ENCODE measurements at places on chromosomes 7 and 10.
A peak's percentile ranks its signal among the peaks of the same experiment; 100 is the strongest.

- peak; percentile 75 for DNase-seq
These were observed 27.1 kb downstream of the KLF6 start for GRCh38 chr10:3757638-3758490.

- DNase-seq = no peak
These were observed 130.3 kb downstream of the NRF1 start for GRCh38 chr7:129741743-129742213.

DNA sequence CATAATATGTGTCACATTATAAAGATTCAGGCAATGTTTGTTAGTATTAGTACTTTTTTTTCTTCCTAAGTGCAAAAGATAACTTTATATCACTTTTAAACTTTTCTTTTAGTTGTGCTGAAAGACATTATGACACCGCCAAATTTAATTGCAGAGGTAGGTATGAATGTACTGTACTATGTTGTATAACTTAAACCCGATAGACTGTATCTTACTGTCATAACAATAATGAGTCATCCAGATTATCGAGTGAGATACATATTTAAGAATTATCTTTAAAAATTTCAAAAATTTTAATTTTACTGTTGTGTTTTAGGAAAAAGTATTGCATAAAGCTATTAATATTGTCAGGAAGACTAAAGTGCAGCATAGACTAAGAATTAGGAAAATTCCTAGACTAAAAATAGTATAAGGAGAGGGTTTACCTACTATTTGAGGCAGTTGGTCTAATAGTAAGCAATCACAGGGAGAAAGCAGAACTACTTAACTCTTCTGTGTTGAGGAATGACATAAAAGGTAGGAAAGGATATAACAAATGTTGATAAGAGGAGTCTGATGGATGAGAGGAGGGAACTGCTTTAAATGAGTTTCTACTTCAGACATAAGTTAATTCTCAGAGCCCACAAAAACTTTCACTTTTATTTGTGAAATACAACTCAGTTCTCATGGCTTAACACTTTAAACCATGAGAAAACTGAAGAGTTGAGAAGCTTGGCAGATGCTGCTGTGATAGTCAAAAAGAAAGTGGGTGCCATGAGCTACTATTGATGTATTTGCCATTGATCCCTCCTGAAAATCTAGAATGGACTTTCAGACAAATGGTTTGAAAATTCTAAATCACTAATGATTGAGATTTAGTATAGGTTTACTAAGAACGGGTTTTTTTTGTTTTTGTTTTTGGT lies 67.8 kb downstream of the PTEN start:
- peak; percentile 25 for DNase-seq

- no peak for DNase-seq
These were observed 39.3 kb downstream of the C1GALT1 start for GRCh38 chr7:7221599-7222038.

DNA sequence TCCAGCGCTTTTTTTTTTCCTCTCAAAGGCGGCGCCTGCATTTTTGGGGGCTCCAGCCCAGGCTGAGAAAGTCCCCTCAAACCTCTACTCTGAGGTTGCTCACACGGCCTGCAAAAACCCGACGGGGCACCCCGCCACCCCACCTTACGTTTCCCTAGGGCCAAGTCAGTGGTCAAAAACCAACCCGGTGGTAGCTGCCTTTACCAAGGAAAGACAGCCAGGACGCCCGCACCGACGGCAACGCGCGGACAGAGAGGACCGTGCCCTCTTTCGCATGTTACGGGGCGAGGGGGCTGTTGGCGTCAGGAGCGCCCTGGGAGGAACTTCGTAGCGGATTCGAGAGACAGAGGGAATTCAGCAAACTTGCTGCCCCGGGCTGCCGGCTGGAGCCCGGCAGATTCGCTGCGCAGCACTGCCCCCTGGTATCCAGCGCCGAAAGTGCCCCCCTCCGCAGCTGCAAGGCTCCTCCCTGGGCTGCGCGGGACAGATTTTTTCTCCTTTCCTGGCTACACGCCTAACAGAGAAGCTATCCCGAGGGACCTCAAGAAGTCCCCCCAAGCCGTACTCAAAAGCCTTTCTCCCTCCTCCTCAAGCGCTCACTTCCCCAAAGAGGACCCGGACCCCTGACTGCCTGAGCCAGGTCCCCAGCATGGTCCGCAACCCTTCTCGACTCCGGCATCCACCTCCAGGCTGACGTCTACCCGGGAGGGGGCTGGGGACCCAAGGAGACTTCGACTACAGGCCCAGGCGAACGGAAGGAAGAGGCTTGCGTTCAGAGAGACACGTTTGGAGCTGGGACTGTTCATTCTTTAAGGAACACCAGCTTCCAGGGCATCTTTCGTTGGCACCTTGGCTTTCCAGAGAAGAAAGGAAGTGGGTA lies 27.7 kb upstream of the VAX1 start:
- DNase-seq = peak; percentile 22

- no peak for DNase-seq
These were observed 91.6 kb downstream of the CXCL12 start for GRCh38 chr10:44293306-44293778.

DNA sequence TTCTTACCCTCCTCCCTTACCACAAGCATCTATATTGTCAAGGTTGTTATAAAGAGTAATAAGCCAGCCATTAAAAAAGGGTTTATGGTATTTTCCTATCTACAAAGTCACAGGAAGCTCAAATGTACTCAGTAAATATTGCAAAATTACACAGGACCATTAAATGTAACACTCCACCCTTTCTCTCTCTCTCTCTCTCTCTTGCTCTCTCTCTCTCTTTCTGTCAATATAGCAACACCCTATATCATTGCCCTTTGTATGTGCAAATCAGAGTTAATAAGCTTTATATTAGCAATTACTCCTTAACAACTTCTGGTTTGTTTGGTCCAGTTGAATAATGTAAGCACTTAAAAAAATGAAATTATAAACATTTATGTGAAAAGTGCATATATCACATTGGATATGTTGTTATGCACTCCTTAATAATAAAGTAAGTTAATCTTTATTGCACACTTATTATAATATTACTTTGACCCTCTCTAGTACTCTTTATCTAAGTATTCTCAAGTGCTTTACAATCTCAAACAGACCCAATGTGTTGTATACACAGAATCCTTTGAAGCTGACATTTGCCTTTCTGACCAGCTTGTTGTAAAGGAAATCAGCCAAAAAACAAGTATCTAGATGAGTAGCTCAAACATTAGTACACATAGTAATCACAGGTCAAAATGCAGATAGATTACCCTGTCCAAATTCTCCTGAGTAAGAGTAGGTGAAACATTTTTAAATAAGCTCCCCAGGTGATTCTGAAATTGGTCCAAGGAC lies 93.2 kb downstream of the CFTR start:
- DNase-seq = no peak

GRCh38 chr7:155992538-155992937 lies 180.3 kb upstream of the SHH start:
- no peak for DNase-seq

DNA sequence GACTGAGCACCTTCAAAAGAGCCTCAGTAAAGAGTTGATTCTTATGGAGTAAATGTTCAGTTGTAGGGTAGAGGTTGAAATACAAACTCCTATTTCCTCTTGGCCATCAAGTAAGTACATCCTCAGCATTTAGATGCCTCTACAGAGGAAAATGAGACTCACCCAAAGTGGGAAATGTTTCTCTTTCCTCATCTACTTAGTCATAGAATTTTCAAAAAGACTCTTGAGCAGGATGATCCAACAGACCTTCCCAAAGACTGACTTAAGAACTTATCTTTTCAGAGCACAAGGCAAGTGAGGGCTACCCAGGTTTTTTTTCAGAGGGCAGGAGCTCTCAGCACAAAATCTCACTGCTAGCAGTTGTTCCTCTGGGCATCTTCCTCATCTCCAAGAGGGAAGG lies 449.1 kb downstream of the KCNMA1 start:
- DNase-seq = no peak

DNA sequence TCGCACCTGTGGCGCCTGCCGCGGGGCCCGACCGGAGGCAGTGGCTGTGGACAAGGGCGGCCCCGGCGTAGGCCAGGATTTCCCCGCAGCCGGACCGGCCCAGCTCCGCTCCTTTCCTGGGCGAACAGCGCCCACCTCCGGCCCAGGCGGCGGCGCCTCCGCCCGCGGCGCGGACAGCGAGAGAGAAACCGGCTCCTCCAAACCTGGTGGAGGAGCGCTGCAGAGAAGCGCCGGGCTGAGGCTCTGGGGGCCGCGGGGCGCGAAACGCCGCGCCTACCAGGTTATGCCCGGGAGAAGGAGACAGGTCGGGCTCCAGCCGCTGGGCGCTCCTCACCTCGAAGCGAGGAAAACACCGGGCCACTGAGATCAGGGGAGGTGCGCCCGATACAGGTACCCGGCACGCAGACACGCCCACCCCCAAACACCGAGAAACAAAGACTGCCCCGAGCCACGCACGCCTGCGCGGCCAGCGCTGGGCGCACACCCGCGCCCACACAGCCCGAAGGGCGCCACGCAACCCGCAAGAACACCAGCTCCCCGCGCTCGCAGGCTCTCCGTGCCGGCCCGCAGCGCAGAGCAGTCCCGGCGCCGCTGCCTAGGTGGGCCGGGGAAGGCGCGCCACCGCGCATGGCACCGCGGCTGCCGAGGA lies 3.3 kb downstream of the GRID1 start:
- no peak for DNase-seq

DNA sequence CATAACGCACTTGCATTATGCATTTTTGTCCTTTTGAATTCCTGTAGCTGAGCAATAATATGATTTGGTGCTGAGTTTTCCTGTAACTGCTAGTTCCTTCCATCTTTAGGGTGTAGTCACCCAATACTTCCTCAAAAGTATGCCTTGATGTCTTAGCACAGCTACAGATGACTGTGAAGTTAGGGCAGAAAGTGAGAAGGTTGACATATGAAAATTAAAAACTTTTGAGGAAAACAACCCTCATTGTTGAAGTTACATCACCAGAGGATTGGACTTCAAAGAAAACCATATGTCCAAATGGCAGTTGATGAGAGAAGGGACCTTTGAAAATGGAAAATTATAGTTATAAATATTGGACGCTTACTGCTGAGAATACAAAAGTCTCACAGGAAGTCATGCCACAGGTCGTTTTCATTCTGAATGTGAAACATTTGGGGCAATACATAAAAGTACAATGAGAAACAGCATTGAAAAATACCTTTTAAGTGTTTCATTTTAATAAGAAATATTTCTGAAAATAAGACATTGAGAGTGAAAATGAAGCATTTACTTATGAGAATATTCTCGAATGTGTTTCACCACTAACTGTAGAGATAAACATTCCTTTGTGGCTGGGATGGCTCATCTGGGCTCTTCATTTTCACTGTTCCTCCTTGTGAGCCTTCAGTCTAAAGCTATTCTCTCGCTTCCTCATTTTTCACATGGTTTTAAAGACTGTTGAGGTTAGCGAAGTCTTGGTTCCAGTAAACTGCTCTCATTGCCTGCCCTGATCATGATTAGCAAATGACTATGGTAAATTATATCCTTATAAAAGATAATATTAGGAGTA lies 61.4 kb upstream of the NME8 start:
- DNase-seq = no peak

- no peak for DNase-seq
These were observed 327.3 kb upstream of the NRP1 start for GRCh38 chr10:33661580-33662336.

DNA sequence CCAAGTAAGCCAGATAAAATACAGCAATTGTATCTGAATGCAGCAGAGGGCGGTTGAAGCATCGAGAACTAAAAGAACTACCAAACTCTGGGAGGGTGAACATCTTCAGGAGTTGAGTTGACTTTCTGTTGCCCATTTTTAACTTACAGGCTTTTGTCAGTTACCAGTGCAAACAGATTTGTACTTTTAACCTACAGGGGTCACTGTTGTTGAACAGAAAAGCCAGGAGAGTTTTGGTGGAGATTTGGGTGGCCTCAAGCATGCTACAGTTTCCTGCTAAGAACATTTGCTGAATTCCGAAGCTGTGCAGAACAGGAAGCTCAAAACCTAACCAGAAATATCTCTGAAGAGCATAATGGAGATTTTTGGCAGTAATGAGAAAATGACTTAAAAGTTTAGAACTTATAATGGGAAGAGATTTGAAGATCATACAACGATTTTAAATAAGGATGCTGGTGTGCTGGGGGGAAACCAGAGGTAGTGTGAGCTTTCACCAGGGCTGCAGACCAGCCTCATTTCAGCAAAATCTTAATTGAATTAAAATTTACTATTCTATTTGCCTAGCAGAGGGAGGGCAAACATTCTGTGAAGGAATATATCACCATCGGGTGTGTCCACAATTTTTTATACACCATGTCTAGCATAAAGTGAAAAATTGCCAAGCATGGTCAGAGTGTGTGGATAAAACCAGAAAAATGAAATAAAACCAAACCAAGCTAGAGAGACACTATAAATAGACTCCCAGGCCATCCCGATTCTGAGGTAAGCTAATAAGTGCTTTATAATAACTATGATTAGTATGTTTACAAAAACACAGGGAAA lies 208.6 kb upstream of the CCDC6 start:
- DNase-seq = no peak

- DNase-seq = no peak
These were observed 19.0 kb upstream of the TRIM56 start for GRCh38 chr7:101066141-101066832.

DNA sequence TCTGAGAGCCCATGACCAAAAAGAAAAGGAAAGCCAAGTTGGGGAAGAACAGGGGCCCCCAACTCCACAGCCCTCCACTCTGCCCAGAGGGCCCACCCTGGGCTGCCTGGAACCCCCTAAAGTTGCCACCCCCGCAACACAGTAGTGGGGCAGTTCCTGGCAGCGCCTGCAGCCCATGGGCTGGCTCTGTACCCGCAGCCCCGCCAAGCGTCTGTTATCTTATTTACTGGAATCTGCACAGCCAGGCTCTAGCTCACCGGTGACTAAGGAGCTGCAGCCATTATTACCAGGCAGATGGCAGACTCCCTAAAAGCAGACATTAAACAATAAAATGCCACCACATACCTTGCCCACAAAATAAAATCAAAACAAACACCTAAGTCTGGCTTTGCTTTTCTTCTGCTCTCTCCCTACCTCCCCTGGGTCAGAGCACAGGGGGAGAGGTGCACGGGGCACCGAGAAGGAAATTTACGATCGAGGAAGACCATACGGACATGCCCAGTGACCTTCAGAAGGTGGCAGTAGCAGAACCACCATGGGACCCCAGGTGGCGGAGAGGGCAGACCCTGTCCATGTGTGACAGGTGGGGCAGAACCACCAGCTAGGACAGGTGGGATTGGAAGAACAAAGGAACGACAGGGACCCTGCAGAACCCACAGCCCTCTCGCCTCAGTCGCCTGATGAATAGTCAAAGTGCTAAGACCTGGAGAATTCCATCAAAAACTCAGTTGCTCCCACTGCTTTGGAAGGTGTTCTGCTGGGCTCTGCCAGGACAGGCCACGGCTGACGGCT lies 66.3 kb downstream of the PRKAG2 start:
- no peak for DNase-seq

- no peak for DNase-seq
These were observed 657.8 kb downstream of the SORCS1 start for GRCh38 chr10:106506526-106507283.

DNA sequence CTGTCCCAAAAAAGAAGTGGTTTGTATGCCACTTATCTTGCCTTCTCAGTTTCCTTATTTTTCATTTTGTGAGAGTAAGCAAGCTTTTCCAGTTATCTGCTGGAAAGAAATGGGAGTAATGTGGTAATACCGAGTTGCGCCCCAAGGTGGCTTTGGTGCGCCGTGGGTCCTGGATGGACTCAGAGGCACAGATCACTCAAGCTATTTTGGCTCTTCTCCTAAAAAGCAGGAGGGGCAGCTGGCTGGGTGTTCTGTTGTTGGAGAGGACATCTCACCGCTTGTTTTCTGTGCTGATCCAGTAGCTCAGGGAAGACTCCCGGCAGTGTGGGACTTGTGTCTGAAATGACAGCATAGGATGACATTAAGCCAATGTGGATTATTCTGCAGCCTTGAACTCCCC lies 16.4 kb downstream of the PRKRIP1 start:
- peak; percentile 63 for DNase-seq
